Activated gamma-delta T cell treated with anti-CD3 and anti-CD28 coated beads, Interleukin-2, amount 50 U/mL, for 16 hours (primary cell): ENCODE measurements at places on chromosomes 16 and 17.

DNA sequence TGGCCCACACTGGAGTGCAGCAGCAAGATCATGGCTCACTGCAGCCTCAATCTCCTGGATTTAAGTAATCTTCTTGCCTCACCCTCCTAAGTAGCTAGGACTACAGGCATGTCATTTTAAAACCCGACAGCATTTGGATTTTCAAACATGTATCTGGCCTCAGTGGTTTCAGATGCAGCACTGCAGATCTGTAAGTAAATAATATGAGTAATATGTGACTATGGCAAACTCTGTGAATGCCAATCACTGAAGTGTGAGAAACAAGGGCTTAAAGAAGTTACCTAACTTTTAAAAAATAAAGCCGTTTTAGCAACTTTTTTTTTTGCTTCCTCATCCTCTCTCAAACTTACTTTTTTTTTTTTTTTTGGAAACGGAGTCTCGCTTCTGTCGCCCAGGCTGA is 11.9 kb downstream of the CEP20 start:
- DNase-seq = no peak

GRCh38 chr17:7922845-7923628 is 6.6 kb downstream of the KCNAB3 start:
- DNase-seq = peak; percentile 74

- DNase-seq = no peak
Measured at GRCh38 chr17:50533720-50534148, 1.2 kb downstream of the EPN3 start.

DNA sequence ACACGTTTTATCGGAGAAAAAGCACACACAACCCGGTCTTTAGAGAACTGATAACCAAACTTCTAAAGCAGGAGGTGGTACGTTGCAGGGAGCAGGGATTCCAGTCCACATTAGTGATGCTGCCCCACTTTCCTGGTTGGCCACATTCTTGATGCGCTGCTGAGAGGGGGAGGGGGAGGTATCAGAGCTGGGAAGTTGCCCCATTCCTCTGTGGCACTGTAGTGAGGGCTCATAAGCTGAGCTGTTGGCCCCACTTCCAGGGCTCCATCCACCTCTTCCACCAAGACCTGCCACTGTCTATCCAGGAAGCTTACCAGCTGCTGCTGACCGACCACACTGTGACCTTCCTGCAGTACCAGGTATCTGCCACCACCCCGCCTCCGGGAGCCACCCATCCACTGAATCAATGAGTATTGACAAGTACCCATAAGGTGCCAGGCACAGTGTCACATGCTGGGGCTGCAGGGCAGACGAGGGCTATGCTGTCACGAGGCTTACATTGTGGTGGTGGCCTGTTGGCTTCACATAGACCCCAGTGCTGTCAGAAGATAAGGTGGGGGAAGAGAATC is 1.1 kb downstream of the TSEN54 start:
- no peak for DNase-seq

GRCh38 chr17:63278728-63279442 is 167.2 kb downstream of the CYB561 start:
- DNase-seq = no peak

DNA sequence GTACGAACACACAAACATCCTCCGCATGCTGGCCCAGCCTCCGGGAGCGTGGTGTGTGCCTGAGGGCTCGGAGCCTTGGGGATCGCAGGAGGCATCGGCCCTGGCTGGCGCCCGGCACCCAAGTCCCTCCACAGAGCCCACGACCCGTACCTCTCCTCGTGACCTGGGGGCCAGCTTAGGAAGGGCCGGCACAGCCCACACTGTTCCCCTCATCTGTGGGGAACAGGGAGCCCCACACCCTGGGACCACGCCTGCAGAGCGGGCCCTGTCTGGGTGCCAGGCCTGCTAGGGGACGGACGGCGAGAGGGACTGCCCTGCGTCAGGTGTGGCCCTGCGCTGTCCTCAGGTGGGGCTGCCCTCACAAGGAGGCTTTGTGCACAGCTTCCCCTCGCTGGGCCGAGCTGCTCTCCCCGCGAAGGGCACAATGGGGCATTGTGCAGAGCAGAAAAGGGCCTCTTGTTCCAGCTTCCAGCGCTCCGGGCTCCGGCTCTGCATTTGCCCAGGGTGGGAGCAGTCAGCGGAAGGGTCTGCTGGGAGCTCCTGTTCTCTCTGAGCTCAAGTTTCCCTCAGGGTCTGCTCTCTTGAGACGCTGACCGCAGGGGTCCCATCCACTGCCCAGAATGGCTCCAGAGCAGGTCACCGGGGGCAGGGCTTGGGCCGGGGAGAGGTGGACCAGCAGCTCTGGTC is 1.7 kb upstream of the LMF1 start:
- DNase-seq = no peak

- no peak for DNase-seq
Measured at GRCh38 chr16:89170346-89171215, 967 bp upstream of the CDH15 start.

- no peak for DNase-seq
Measured at GRCh38 chr17:70271672-70272071, 102.3 kb downstream of the KCNJ2 start.

GRCh38 chr17:60086818-60087591 is 8.3 kb upstream of the HEATR6 start:
- no peak for DNase-seq

- peak; percentile 70 for DNase-seq
Measured at GRCh38 chr16:57530104-57530521, 6.3 kb downstream of the CCDC102A start.

DNA sequence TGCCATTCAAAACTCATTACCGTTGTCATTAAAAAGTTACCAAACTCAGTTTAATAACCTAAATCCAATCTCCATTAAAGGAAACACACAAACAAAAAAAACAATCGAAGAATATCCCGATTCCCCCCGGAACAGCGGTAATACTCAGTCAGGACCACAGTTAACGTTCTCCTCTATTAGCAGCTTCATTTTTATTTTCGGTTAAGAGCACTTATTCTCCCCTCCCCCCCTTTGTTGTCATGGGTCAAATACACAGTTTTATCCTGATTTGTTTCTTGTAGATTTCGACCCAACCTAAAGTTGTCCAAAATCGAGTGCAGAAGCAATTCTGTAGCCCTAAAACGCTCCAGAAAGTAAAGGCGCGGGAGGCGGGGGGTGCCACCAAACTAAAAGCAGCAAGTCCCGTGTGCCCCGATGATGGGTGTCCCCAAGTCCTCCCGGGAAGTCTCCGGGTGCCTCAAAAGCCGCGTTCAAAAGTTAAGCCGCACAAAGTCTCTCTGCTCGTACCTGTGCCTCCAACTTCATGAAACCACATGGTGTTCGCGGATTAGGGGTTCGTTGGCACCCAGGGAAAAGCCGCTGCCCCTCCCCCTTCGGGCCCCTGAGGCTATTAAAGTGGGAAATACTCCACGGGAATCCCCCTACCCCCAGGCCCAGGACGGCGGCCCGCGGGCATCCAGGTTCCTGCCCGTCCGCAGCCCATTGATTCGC is 996 bp downstream of the SUMO2 start:
- DNase-seq = peak; percentile 17

DNA sequence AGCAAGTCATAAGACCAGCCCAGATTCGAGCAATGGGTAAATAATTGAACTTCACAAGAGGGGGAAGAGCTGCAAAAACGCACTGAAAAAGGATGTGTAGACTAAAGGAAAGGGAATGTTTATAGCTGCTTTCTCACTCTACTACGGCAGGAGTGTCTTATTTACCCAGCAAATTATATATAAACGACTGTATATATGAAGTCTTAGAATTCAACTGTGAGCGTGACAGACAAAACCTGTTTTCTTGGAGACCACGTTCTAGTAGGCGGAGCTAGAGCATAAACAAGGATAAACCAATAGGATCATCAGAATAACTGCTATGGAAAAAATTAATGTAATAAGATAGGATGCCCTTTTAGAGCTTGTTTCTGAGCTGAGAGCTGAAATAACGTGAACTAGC is 394.6 kb upstream of the MON1B start:
- DNase-seq = no peak

DNA sequence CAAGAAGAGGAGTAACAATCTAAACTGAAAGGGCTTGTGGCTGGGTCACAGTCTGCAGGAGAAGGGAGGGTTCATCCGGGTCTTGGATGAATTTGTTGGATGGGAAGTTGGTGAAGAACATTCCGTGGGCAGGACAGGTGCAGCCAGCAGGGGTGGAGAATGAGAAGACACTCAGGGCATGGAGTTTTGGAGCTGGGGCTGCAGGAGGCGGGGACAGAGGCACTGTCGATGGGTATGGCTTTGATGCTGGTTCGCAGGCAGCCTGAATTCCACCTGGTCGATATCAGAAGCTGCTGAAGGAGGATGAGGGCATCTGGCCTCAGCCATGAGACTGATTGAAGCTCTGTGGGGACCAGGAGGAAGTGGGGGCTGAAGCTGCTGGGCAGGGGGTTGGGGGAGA is 36.1 kb upstream of the CBFA2T3 start:
- DNase-seq = no peak

DNA sequence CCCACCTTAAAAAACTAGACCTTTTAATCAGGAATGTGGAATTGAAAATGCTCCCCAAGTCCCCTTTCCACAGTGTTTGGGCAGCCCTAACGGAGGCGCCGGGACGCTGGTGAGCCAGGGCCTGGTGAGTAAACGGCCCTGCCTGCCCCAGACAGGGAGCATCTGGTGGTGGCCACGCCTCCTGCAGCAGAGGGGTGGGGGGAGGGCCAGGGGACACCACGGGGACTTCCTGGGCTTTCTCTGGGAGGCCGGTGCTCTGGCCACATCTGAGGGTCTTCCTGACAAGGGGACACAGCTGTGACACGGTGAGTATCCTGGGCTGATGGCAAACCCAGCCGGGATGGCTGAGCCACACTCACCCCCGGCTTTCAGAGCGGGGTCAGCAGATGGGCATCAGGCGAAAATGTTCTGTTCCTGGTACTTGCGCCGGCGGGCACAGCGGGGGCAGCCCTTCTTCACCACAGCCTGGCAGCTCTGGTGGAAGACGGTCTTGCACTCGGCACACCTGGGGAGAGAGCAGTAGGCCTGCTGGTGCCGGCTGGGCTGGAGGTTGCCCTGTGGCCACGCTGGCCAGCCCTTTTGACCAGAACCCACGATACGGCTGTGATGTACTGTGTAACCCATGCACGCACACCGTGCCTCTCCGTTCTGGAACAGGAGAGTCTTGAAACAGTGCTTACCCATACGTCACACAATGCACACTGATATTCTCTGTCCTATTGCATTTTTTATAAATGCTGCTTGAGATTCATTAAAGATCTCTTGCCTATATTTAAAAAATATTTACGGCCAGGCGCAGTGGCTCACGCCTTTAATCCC is 5.0 kb upstream of the ARHGAP27 start:
- no peak for DNase-seq

GRCh38 chr17:35002876-35003551 is 22.7 kb downstream of the LIG3 start:
- no peak for DNase-seq

GRCh38 chr17:65527857-65528591 is 33.4 kb downstream of the AXIN2 start:
- no peak for DNase-seq

DNA sequence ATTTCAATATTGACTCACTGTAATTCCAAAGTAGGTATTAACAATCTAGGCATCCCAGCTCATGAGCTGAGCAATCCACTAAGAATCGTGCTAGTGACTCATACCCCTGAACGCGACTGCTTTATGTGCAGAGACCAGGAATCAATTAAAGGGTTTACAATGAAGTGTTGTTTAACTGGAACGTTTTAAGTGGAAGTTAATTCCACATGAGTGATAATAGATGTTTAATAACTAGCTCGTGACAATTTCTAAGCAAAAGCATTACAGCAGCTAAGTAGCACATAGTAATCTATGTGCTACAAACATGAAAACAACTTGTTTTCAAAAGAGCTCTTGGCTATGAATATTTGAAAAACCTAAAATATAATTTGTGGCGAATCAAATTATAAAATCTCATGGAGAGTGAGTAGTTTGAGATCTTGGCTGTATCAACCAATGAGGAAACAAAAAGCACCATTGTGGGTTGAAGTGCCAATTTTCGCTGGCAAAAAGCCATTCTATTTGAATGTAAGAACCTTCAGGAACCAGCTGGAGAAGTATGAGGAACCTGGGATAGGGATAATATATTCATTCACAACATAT is 9.4 kb downstream of the GJC1 start:
- DNase-seq = no peak

GRCh38 chr16:30844671-30845449 is 49.0 kb downstream of the BCL7C start:
- peak; percentile 76 for DNase-seq

GRCh38 chr17:47978324-47978723 is 7.4 kb downstream of the CDK5RAP3 start:
- DNase-seq = peak; percentile 13

DNA sequence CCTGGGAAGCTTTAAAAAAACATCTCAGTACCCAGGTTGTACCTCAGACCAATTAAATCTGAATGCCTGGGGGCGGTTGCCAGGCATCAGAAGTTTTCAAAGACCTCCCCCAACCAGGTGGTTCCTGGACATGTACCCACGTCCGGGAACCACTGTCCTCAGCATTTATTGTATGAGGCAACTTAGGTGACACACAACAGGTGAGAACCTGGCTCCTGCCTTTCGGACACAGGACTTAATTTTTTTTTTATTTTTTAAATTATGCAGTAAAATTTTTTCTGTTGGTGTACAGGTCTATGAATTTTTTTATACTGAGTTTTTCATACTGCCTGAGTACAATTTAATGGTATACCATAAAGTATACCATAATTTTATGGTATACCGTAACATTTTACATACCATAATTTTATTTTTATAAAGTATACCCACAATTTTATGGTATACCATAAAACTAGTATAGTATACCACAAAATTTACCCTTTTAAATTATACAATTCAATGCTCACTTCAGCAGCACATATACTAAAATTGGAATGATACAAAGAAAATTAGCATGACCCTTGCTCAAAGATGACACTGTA is 38.7 kb upstream of the DHX8 start:
- no peak for DNase-seq

DNA sequence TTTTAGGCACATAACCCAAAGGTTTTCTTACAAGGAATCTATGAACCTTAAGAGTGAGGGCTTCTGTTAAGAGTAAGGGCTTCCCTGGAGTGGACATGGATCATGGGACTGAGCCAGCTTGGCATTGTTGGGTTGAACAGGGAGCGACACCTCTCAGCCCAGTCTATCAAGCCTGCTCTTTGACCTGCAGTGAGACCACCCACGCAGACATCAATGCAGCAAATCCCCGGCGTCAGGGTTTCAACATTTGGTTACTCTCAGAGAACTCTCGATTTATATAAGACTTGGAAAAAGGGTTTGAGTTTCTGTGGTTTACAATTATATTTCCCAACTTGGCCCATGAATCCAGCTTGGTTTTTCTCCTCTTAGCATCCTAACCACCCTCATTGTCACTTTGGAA is 299.9 kb downstream of the WWOX start:
- no peak for DNase-seq

DNA sequence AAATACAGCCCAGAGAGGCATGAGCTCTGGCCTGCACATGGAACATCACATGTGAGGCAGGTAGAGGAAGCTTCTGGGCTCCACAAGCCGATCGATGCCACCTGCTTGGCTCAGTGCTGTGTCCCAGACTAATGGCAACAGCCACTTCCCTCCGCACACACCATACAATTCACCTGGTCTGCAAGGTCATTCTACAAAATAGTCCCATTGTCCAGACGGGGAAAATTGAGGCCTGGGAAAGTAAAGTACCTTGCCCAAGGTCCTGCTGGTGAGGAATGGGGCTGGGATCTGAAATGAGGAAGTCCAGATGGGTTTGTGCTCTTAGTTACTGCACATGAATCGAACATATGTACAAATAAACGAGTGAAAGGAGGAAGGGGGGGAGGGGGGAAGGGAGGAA is 88.0 kb downstream of the LITAF start:
- no peak for DNase-seq

GRCh38 chr17:7241090-7241733 is 1.0 kb downstream of the GABARAP start:
- no peak for DNase-seq
